ENCODE measurements at places on chromosomes 3 and 15. TPM values are rescaled to one million over a fixed set of nuclear protein-coding genes. Genes with fewer than 3 reads are reported as not detected.

Gene OCA2
- total RNA-seq = 3.0 TPM

DNA sequence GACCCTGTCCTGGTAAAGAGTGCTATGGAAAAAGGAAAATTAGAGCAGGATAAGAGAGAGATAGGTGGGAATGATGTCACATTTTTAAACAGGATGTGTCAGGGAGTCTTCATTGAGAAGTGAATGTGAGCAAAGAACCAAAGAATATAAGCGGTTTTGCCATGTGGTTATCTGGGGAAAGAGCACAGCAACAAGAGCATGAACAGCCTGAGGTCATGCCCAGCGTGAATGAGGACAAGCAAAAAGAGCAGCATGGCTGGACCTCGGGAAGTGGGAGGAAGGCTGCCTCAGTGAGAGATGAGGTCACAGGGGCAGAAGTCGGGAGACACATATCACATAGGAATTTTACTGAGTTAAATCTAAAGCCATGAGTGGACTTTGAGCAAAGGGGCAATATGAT is 82.8 kb upstream of the HES1 start:
- DNase-seq = no peak

DNA sequence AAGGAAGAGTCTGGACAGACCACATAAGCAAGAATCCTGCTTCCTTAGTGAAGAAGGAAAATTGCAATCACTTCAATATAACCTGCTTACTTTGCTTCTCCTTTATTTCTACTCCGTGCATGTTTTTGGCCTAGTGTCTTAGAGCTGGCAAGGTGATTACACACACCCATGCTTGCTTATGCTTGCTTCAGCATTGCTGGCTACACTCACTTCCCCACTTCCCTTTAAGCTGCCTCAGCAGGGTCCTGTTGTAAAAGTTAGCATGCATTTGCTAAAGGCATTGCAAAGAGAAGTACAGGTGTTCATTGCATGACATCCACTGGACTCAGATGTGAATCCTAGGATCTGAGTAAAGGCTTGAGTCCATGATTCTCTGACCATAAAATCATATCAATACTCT is 47.5 kb upstream of the STT3B start:
- no peak for DNase-seq

GRCh38 chr15:31525988-31526665 is 199.5 kb downstream of the KLF13 start:
- no peak for DNase-seq

Gene PRC1
- total RNA-seq = 75.8 TPM

Data from urinary bladder (tissue), 4 donors.